ENCODE measurements at places on chromosomes 7 and 10.

DNA sequence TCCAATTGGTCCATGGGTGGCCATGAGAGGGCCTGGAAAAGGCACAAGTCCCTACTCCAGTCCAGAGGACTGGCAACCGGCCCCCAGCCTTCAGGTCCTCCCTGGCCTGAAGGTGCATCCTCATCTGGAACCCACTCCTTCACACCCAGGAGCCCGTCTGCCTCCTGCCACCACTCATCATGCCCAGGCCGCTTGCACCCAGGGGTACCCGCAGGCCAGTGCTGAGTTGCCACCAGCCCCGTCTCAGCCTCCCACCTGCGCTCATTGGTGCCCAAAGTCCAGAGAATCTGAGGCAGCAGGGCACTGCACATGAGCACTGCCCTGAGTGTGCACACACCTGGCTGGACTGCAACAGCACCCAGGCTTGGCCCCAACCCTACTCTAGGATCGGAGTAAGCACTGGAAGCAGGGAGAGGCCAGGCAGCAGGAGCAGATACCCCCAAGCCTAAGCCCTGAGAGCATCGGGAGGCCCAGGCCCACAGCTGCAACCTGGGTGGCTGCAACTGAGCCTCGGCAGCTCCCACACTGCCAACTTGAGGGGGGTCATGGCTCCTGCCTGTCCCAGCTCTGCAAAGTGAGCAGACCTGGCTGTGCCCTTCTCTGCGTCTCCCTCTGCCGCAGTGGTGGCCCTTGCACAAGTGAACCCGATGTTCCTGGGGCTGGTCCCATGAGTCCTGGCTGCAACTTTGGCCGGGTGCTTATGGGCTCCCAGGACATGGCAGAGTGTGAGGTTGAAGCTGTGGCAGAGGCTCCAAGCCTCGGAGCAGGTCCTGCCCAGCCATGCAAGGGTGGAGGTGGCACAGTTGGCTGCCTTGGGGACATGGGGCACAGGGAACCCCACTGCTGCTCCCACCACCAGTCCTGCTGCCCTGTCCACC is 44.3 kb downstream of the TCERG1L start:
- DNase-seq: no peak

GRCh38 chr7:31782411-31782991 is 95.5 kb downstream of the PPP1R17 start:
- no peak for DNase-seq

GRCh38 chr7:23410446-23411183 is 59.7 kb downstream of the IGF2BP3 start:
- DNase-seq: no peak

DNA sequence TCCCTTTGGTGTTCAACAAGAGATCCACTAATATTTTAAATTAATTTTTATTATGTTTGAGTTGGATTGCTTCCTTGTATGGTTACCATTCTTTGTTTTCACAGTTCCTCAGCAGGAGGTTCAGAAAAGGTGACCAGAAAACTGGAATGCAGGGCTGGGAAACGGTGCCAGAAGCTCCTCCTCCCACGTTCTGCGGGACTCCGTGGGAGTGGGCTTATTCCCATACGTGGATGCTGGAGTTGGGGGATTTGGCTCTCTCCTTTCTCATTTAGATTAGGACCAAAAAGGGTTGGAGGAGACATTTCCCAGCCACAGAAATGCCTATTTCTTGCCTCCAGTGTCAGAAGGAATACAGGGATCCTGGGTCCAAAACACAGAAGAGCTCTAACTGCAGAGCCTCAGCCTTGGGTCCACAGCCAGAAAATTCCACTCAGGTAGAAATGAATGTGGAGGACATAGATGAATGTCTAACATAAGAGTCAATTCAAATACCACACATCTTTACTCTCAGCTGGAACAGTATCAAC is 56.0 kb downstream of the SORBS1 start:
- DNase-seq: no peak

DNA sequence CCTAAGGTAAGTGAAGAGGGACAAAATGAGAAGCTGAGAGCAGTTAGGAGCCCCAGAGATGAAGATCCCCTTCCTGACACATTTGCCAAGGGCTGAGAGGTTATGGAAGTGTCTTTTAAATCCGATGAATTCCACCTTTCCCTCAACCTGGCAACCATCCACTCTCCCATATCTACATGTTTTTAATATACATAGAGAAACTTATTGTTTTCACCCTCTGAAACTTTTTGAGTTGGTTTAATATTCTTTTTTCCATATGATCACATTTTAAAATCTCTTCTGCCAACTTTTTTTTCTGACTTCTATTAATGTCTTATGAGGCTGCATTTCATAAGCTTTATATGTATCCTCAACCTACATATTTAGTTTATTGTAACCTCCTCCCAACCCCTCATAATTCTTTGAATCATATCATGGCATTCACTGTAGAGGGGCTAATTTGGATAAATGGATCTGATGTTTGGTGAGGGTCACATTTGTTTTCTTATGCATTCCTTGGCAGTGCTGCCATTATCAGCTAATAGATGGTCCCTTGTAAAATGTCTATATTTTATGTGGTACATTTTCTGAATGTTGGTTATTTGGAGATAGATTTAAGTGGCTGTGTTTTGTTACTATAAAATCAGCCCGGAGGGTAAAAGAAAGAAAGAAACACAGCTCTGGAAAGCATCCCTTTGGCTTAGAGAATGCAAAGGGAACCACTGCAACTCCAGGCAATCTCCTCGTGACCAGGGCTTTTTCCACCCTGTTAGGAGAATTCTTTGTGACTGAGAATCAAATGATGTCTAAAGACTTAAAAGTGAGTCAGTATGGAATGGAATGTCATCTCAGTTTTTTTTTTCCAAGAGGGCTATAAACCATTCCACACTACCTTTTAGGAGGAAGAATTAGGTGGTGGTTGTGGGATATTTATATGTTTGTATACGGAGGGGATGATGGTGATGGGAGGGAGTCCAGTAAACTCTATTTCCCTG is 334.4 kb downstream of the SUGCT start:
- DNase-seq: no peak

DNA sequence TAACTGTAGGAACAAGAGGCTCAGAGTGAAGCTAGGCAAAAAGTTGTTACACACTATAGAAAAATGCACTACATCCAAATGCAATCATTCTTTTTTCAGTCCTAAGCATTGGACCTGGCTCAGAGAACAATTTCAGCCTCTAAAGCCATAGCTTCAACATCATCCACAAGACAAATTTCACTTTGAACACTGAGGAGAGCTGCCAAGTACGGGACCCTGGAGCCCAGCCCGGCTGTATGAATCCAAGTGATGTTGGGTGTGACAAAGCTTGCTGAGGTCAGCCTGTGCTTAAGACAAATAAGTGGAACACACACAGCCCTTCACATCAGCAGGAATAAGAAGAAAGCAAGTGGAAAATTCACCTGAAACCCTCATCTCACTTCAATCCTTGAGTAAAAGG is 233.1 kb upstream of the PFKP start:
- no peak for DNase-seq

GRCh38 chr10:16893664-16894063 is 76.4 kb upstream of the RSU1 start:
- DNase-seq: no peak

GRCh38 chr7:137753948-137754851 is 92.6 kb downstream of the DGKI start:
- DNase-seq: no peak

DNA sequence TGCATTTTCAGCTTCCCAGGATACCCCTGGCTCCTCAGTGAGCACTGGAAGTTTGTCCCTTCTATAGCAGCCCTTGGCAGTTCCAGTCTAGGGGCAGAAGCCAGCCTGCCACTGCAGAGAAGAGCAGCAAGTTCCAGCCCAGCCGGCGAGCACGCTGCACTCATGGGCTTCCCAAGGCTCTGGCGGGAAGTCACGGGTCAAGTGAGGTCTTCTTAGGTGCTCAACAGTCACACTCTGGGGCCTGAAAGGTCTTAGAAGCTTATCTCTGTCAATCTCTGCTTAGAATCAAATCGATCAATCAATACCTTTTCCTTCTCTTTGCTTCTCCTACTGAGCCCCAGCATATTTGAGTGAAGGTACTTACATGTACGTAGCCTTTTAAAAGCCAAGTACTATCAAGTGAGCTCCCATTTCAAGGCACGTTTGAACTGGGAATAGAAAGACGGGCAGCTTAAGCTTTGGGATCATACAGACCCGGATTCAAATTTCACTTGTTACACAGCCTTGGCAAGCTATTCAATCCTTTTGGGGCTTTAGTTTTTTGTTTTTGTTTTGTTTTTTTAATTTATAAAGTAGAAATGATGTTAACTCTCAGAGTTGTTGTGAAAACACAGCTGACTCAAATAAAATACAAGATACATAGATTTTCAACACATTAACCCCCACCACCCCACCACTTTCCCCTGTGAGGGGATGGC is 152.6 kb upstream of the KLF14 start:
- DNase-seq: no peak

DNA sequence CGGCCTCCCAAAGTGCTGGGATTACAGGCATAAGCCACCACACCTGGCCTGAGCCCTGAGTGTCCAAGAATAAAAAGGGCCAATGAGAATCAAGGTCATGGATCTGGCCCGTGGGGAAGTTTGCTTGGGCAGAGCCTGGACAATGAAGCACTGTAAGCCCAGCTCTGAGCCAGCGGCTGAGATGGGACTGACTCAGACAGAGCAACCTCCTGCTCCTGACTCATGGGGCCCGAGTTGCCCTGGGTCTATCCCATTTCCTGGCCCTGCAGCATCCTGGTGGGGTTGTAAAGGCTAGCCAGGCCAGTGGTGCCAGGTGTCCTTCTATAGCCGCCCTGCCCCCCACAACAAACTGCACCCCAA is 5.2 kb upstream of the MYH16 start:
- no peak for DNase-seq

GRCh38 chr10:110307805-110308204 is 3.1 kb upstream of the SMNDC1 start:
- no peak for DNase-seq

Data from activated naive CD8-positive, alpha-beta T cell treated with anti-CD3 and anti-CD28 coated beads for 36 hours (primary cell).